ENCODE measurements at places on chromosomes 1 and 21.
A peak's percentile ranks its signal among the peaks of the same experiment; 100 is the strongest.

GRCh38 chr21:32215306-32215685 is 63.6 kb downstream of the MIS18A start:
- DNase-seq, result no peak

DNA sequence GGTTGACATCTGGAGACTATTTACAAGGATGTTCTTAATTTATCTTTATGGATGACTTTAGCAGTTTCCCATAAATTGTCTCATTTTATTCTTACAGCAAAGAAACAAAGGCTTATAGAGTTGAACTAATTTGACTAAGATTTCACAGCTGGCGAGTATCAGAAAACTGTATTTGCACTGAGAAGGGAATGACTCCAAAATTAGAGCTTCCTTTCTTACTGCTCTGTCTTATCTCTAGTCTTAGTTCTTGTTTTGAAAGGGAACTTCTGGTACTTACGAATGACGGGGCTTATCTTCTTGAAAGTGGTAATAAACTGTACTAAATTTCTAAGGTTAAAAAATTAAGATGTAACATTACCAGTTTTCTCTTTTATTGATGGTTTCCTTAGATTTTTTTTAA is 13.6 kb downstream of the CNST start:
- DNase-seq, result no peak

DNA sequence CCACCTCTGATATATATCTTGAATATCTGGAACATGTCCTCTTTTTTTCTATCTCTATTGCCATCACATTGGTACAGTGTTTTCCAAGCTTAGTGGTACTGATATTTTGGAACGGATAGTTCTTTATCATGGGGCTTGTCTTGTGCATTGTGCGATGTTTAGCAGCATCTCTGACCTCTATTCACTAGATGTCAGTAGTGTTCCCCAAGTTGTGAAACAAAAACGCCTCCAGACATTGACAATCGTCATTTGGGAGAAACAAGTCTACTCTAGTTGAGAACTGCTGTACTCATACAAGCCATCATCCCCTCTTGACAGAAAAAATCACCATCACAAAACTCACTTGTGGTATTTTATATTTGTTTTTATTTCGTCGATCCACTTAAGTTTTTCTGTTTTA is 79.7 kb upstream of the CHODL start:
- DNase-seq, result no peak

DNA sequence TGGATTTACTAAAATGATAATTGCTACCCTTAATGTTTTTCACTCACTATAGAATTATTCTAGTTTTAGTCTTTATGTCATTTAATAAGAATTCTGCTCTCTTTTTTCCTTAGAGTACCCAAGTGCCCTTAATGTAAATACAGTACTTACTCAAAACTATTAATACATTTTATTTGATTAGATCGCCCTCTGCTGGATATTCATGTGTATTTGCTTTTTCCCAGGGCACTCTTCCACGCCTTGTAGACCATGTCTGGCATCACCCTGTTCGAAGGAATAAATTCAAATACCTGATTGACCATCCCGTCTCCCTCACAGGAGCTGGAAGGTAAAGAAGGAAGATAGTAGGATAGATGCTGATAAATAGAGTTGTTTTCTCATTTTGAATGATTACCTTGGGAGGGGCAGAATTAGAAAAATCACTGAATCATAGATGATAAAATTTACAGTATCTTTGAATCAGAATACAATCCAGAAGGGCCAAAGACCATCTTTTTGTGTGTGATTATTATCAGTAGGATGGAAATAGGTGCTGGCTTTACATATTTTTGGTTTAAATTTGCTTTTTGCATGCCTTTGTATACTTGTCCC is 4.1 kb downstream of the AXDND1 start:
- no peak for DNase-seq

DNA sequence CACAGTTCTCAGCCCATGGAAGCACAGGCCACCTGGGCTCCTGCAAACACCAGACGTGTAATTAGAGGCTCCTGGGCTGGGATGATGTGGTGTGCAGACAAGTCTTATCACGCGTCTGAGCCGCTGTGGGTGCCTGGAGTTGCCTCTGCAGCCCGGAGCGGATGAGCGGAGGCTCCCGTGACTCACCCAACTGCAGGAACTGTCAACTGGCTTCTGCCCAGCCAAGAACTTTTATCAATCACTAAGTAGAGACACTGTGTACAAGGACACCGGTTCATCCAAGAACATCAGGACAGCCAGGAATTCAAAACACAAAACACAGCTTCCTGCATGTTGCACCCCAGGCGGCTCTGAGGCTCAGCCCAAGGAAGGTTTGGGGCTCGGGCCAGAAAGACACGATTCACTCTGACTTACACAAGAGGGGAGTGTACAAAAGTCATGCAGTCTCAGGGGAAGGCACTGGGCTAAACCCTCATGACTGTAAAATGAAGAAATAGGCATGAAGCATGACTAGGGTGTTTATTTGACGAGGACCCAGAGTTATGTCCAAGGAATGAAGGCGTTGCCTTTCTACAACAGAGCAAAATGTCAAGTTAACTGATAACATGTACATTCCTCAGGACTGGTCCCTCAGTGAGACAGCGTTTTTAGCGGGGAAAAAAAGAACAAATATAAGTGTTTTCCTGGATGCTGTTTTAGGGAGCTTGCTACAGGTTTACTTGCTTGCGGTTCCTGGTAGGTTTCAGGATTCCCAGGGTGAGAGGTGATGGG is 21.1 kb downstream of the ERRFI1 start:
- peak; percentile 83 for DNase-seq

DNA sequence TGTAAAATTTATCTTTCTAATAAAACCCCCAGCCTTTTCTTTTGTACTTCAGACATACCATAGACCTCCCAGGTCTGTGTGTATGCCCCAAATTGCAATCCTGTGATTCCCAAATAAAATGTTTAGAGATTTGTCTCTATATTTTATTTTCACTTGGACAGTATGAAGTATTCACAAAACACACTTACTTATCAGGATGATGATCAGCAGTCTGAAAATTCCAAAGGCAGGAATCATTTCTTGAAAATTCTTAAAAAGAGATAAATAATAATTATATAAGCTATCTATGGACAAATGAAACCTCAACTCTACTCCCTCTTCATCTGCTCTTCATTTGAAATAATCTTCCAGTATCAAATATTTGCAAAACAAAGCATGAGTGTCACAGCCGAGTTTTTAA is 11.6 kb upstream of the GJA9 start:
- DNase-seq, result no peak

DNA sequence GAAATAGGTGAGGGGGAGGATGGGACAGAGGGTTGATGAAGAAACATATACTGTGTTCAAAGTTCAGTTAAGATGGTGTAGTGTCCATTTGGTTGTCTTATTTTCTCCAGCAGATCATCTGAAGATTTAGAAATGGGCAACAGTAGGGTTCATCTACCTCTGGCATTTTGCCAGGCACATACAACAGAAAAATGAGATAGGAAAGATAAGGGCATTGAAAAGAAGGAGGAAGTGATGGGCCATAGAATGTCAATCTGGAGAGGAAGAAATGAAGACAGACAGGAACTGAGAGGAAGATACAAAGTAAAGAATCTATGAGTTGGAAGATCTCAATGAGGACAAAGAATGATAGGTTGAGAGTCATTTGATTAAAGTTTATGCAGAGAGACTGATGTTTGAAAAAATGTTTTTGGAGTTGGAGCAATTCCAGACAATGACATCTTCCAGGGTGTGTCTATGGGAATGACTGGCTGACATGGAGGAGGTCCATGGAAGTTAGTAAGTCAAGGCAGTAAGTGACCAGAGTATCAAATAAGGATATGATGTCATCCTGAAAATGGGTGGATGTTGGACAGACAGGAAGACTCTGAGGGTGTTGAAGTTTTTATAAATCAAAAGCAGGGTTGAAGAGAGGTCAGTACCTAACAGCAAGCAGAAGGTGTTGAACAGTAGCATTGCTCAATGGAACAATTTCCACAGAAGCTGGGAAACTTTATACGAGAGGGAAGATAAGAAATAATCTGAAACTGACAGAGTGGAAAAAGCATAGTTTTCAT is 18.7 kb upstream of the CD55 start:
- DNase-seq, result no peak

GRCh38 chr1:217965156-217965786 is 319.8 kb upstream of the RRP15 start:
- no peak for DNase-seq

DNA sequence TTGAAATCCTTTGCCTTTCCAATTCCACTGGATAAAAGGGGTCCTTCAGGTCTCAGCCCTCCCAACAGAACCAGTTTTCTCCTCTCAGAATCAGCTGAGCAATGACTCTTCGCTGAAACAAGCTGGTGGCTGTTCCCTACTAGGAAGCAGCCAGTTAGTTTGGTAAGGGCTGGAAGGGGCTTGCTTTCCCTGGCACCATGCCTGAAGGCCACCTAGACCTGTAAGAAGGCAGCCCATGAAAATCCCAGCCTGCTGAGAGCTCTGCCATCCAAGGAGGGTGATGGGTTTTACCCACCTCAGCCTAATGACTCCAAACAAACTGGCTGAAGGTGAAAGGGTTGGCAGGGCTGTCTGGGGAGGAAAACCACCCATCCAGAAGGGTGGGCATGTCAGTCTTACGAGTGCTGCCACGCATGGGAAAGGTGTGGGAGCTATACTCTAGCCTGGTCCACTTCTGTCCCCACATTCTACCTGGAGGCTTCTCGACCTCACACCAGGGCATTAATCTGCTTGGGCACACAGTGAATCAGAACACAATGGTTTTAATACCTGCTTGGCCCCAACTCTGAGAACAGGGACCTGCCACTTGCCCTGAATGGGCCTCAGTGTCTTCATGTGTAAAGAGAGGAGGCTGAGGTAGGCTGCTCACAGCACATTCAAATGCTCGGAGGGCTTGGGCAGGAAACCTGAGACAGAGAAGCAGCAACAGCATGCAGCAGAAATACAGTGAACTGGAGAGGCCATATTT is 53.0 kb downstream of the CD46 start:
- no peak for DNase-seq

- DNase-seq, result no peak
These were observed 372.8 kb upstream of the DAB1 start for GRCh38 chr1:57796616-57797015.

- DNase-seq, result no peak
These were observed at the start of gene LCE2A for GRCh38 chr1:152697701-152698600. TSS of gene LCE2A (plus strand) at chr1:152698345. CDS start at chr1:152698902, 557 bp downstream.

DNA sequence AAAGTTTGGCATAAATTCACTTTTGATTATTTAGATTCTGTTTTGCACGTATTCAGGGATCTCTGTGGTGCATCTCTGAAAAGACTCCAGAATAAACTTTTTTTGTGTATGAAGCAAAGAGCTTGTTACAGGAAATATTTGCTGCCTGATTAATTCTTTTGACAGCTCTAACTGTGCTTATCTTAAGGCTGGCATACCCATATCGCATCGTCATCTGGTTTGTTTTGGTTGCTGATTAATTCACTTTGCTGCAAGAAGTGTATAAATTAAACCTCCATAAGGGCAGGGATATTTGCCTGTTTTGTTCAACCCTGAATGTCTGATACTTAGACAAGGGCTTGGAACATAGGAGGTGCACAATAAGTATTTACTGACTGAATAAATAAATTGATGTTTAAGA is 17.5 kb upstream of the DUSP10 start:
- no peak for DNase-seq

DNA sequence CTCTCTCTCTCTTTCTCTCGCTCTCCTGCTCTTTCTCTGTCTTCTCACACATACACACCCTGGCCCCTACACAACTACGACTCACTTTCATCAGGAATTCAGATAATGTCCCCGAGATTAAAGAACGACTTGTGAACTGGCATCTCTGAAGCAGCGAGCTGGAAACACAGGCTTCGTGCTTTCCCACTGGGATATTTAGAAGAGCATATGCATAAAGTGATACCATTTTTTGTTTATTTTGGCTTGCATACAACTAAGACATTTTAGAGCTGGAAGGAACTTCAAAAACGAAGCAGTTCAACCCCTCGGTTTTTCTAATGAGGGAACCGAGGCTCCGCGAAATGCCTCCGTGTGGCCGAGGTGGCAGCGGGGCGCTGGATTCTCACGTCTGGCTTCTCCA is 88.6 kb downstream of the ZBTB18 start:
- DNase-seq, result no peak

DNA sequence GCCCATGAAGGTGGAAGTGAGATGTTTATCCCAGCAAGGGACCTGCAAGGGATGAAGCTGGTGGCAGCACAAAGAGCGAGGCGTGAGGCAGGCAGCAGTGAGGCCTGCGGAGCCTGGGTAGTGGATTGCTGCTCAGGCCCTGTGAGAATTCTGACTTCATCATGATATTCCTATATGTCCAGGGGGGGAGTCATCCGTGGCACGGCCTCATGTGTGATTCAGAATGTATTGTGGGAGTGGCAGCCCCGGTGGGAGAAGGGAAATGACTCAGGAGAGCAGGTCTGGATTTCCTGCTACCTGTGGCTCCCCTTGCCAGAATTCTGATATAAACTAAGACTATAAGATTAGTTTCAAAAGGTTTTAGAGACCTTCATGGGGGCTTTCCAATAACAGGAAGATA is 240.9 kb downstream of the CAMTA1 start:
- DNase-seq, result no peak

DNA sequence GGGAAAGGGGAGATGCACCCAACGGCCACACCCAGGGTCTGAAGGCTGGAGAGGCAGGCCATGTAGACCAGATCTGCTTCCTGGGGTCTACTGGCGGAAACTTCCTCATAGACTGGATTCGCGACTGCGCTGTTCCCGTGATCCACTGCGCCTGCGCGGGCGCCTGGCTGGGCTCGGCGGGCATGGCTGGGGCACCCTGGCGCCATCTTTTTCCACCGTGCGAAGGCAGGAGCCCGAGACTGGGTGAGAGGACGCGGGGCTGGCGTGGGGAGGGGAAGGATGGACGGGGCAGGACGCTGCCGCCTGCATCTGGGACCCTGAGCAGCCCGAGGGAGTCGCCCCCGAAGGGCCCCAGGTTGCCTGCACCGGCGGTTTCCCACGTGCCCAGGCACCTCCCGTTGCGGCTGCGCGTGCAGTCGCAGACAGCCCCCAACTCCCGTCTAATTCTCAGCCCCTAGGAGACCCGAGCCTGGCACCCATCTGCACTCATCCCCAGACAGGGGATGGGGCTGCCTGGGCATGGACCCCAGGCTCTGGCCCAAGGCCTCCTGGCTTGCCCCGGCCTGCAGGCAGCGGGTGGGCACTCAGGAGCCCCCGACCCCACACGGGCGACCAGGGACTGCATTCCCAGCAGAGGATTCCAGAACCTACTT is 12.4 kb upstream of the FAM3B start:
- DNase-seq, result no peak

- DNase-seq, result no peak
These were observed 579.2 kb downstream of the PTPRC start for GRCh38 chr1:199218065-199218464.

DNA sequence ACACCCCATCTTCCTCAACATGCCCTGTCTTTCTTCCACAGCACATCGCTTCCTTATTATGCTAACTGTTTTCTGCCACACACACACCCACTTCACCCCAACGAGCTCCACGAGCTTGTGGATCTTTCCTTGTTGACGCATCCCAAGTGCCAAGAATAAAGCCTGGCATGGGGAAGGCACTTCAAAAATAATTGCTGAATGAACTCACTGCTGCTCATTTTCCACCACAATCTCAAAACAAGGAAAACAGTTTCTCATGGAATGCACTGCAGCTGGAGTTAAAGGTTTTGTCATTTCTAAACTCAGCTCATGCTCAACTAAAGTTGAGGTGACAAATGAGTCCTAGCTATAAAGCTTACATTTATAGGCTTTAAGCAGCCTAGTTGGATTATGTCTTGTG is 86.0 kb downstream of the TIAM1 start:
- DNase-seq, result no peak

Data from ovary (tissue), 10 donors.